ENCODE measurements at places on chromosomes 6 and 20.

DNA sequence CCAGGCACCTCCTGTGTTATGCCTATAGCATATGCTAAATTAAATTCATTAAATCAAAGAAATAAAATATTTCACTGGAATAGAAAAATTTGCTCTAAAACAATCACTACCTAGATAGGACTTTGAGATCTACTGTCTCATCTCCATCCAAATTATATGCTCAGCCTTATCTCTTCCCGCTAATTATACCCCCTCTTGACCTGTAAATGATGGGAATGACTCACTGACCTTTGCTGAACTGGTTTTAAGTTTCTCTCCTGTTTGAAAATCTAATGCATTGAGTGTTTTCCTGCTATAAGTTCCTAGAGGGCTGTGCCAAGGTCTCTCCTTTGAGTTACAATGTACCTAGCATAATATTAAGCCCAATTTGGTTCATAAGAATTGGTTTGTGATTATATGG lies 110.1 kb downstream of the BMP2 start:
- no peak for DNase-seq

DNA sequence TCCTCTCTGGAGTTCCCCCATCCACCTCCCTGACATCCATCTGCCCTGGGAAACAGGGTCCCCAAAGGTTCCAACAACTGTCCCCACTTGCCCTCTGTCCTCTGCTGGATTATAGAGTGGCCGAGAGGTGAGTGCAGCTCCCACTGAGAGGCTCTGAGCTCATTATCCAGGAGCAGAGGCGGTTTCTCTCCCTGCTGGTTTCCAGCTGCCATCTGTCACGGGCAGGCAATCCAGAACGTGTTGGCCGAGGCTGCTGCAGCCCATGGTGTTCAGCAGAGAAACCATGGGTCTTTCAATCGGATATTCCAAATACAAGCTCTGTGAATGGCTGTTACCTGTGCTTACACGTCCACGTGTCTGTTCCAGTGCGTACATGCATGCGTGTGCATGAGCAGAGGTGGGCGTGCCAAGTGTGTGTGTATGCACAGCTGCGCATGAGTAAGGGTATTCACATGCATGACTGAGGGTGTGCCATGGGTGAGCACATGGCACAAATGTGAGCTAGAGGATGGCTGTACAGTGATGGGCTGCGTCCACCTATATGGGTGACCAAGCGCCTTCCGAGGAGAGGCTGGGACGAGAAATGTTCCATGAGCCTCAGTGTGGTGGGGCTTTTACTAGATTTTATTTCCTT lies 183.7 kb upstream of the PMEPA1 start:
- no peak for DNase-seq

- no peak for DNase-seq
Observed at GRCh38 chr6:158654960-158655489, 5.2 kb downstream of the SYTL3 start.

DNA sequence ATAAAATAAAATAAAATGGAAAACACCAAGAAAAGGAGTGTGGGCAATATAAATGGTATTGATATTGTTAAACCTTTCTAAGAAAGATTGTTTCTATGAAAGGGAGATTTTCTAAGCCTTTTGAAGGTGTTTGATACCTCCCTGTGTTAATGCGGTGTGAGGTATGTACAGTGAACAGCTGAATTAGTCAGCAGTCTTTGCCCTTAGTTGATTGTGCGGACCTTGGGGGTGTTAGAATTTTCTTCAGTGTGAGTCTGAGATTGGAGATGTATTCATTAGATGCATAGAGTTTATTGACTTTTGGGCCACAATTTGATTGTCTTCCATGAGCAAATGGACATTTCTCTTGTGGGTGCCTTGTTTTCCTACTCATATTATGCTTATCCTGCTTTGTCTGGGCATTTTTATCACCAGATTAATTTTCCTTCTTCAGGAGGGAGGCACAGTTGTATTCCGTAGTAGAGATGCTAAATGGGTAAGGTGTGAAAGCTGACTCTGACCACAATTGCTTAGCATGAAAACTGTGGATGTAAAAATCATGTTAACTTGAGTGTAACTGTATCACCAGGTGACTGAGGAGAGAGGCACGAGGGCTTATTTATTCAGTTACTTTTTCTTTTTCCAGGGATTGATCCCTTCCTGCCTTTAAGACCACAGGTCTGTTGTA lies 42.2 kb downstream of the CDYL start:
- DNase-seq = no peak

GRCh38 chr20:23092861-23093495 lies 6.9 kb upstream of the CD93 start:
- DNase-seq = no peak

- peak; percentile 36 for DNase-seq
Observed at GRCh38 chr6:46090115-46091079, 39.4 kb upstream of the ENPP4 start.

- no peak for DNase-seq
Observed at GRCh38 chr20:7985916-7986315, 33.6 kb downstream of the TMX4 start.

DNA sequence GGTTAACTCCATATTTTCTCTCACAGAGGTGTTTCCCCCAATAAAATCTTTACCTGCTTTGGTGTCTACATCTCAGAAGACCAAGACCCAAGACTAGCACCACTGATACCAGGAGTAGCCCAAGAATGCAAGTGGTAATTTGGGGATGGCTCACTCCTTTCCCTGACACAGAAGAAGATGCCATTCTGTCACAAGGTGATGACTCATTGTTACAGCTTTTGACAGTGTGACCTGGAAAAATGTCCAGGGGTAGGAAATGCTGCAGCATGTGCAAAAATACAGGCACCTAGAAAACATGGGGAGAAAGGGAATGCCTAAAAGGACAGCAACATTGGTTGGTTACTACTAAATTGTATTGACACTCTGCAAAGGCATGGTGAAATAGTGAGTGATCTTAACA lies 254.0 kb upstream of the GJE1 start:
- DNase-seq = no peak

GRCh38 chr20:19692685-19693119 lies 65.4 kb upstream of the RIN2 start:
- DNase-seq = no peak

DNA sequence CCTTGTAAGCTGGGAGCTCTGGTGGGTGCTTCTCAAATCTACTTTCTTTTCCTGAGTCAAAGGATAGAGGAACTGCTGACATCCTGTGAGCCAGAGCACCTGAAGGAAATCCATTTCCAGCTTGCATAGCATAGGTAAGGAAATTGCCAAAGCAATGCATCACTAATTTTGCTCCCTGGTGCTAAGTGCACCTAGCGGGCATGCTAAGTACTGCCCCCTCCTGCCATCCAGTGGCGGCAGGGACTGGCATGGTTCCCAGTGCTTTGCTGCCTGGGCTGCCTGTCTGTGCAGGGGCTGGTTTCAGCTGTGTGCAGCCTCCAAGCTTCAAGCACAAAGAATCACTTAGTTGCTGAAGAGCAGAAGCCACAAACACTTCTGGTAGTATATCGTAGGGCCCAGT lies 63.9 kb downstream of the FARS2 start:
- no peak for DNase-seq

DNA sequence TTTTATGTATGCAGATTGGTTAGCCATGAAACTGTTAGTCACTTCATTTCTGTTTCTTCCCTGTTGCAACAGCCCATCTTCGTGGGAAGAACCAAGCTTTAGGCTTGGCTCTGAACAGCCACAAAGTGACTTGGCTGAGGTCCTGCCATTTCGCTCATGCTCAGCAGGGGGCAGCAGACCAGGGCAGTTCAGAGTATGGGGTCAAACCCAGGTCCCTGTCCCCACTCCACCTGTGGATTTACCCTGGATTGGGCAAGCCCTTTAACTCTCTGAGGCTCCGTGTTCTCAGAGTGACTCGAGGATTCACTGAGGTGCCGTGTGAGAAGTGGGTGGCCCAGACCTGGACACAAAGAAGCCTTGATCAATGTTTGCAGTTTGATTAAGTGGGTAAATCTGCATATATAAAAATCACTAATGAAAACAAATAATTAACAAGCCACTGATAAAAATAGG lies 19.8 kb upstream of the MAP1LC3A start:
- DNase-seq = peak; percentile 35

- no peak for DNase-seq
Observed at GRCh38 chr6:142568857-142569597, 267.2 kb downstream of the ADGRG6 start.

GRCh38 chr6:85458782-85459181 lies 8.9 kb downstream of the NT5E start:
- DNase-seq = no peak

- DNase-seq = no peak
Observed at GRCh38 chr20:35327074-35327976, 35.1 kb upstream of the FAM83C start.

- DNase-seq = no peak
Observed at GRCh38 chr6:139825935-139826374, 451.5 kb upstream of the CITED2 start.

DNA sequence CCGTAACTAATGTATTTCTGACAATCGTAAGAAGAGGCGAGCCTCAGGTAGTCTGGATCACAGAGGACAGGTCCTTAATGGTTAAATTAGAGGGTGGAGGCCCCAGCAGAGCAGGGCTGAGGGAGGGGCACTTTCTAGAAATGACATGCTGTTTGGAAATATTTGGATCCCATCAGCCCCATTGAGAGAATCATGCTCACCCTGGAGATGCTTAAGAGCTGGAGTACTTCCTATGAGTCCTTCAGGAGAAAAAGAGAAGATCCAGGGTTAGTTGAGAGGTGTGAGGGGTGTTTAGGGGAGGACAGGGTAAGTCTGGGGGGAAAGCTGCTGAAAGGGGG lies 123.0 kb downstream of the TCP11 start:
- no peak for DNase-seq

- DNase-seq = no peak
Observed at GRCh38 chr6:24228681-24229255, 102.8 kb downstream of the NRSN1 start.

DNA sequence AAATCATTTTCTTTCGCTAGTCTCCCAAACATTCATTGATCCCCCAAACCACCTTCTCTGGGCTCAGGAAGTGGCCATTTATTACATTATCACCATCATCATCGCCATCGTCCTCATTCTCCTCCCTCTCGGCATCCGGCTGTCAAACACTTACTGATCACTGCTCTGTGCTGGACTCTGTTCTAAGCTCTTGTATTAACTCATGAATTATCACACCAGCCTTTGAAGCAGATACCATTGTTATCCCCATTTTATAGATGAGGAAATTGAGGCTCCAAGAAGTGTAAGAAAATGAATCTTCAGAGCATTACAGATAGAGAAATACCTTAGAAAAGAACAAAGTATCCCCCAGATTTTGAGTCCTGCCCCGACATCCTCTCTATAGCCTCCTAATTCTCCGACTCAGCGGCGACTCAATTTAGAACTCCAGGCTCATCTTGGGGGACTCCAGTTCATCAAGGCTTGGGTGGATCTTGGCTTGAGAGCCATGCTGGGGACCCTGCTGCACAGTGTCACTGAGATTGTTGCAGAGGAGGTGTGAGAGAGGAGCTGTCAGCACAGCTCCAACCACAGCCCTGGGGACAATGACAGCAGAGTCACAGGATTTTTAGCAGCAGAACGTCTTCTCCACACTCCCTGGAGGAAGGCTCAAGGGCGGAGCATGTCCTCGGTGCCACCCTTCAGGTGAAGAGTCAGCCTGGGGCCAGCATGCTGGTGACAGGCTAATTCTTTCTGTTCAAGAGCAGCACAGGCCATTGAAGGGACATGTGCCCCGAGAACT lies 6.6 kb upstream of the EEF1E1 start:
- DNase-seq = no peak

- DNase-seq = no peak
Observed at GRCh38 chr20:62117362-62117646, 5.0 kb upstream of the LSM14B start.

- no peak for DNase-seq
Observed at GRCh38 chr6:27507041-27507956, 34.4 kb upstream of the ZNF184 start.

GRCh38 chr6:90003941-90004340 lies 109.7 kb downstream of the GJA10 start:
- DNase-seq = no peak

DNA sequence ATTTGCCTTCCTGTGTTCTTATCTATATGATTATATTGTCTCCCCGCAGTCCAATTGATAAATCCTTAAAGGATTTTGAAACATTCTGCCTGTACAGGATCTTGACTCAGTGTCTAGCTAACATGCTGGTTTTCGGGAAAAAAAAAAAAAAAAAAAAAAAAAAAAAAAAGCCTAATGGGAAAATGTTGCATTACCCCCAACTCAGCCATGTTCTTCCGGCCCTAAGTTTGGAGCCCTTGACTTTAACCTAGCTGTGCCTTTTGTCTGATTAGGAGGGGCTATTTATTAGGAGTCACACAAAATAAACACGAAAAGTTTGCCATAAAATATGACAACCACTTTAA lies 244.4 kb upstream of the TCF21 start:
- DNase-seq = no peak

GRCh38 chr6:77674211-77674610 lies 21.4 kb downstream of the MEI4 start:
- no peak for DNase-seq

GRCh38 chr20:23290761-23291574 lies 59.6 kb upstream of the NXT1 start:
- DNase-seq = no peak

- no peak for DNase-seq
Observed at GRCh38 chr6:144202879-144203468, 52.7 kb downstream of the STX11 start.

DNA sequence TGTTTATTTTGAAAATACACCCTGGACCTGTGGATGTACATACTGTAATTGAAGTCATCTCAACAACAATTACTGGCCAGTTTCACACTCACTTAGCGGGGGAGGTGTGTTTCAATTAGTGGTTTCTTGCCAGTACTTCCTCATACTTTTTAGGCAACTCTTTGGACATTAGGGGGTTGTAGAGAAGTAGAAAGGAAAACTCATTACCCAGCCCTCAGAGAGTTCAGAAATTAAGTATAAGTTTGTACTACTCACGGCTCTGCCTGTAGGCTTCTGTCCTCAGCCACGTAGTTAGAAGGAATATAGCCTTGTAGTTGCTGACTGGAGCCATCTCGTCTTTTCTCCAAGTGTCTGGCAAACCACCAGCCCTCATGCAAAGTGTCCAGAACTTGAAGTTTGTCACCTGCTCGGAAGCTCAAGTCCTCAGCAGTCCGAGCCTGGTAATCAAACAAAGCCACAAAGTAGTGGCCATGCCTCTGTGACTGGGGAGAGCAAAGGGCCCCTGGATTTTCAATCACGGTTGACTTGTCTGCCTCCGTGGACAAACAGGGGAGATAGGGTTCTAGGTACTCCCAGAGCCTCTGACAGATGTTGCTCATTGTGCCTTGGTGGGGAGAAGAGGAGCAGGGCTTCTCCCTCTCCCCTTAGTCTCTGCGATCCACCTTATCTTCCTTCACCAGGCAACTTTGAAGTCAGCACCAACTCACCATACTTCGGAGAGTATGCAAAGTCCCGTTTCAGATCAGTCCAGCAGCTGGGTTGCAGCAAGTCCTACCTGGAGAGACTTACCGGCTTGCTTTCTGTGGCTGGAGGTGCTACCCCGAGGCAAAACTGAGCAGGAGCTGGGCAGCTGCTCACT lies 749 bp downstream of the FRK start:
- no peak for DNase-seq

Measured in NCI-H1436 (cell line).